Fibroblast of villous mesenchyme (primary cell): ENCODE measurements at places on chromosomes 2 and 18.

- DNase-seq = no peak
Measured at GRCh38 chr2:191105082-191105481, 45.7 kb downstream of the STAT4 start.

GRCh38 chr2:45567288-45567963 lies 43.6 kb downstream of the SRBD1 start:
- DNase-seq = no peak

- no peak for DNase-seq
Measured at GRCh38 chr18:37720663-37721062, 155.1 kb upstream of the CELF4 start.

DNA sequence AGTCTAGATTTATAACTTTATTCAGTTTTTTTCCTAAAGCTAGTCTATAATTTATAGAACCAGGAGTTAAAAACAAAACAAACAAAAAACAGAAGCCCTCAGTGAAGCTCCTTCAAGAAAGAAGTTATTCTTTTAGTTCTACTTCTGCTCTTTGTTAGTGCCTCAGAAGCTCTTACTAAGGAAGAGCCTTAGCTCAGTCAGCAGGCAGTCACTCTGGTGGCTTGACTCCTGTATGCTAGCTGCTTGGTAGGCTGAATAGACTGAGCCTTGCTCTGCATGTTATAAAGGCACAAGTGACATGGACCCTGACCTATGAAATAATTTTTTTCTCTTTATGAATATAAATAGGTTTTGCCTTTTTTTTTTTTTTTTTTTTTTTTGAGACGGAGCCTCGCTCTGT lies 24.8 kb downstream of the NCOA1 start:
- no peak for DNase-seq

GRCh38 chr18:69626171-69626570 lies 225.5 kb downstream of the DOK6 start:
- no peak for DNase-seq

- DNase-seq = no peak
Measured at GRCh38 chr2:70367722-70368323, 66.0 kb upstream of the FAM136A start.

GRCh38 chr2:237725661-237726060 lies 72.9 kb upstream of the RBM44 start:
- DNase-seq = no peak

DNA sequence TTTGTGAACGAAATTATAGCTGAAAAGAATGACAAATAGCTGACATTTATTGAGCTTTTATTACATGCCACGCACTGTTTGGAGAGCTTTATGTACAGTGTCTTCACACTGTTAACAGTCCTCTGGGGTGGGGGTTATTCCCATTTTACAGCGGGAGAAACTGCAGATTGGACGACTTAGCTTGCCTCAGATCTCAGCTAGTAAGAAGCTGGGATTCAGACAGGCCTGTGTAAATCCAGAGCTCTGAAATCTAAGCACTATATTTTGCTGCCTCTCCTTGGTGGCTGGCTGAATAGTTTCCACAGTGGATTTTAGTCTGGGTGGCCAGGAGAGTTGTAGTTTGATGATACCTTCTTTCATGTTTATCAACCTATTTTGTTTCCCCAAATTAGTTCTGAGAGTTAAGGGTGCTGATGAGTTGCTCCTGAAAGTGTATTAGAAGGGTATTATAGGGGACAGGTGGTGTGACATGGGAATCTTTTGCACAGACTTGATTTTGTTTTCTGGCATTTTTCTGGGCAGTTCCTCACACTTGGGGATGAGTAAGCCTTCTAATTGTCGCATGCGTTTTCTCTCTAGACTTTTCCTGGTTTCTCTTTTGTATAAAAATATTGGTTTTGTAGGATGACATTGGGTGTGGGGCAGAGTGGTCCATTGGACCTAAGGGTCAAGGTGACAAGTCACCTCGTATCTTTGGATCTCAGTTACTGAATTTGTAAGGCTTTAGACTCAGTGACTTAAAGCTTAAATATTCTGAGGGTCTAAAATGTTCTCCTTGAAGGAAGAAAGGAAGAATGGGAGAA lies 1.5 kb downstream of the ACSL3 start:
- DNase-seq = peak; percentile 66

DNA sequence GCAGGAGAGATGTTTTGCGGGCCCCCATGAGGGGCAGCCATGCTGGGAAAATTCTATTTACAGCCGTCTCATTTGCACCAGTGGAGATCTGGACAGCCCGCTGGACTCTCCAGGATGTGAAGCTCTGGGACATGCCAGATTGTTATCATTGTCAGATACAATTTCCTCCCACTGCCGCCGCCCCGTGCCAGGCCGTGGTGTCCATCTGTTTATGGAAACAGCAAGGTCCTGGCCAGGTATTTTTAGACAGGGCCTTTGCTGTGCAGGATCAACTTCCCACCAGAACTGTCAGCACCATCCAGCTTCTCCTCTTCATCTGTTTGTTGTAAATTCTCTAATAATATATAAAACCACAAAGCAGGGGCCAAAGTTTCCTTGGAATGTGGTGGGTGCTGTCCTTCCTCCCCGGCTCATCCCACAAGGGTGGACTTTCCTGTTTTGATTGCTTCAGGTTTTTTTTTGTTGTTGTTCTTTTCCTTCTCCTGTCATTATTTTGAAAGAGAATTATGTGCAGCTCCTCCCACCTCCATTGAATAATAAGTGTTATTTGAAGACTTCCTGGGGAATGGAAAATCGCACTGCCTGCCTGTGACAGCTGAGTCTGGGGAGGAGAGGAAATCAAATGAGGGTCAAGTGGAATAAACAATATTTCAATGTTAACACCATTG lies 398.1 kb downstream of the TNS1 start:
- no peak for DNase-seq

GRCh38 chr2:37324786-37325624 lies at the start of gene PRKD3:
PRKD3 (minus strand) TSS chr2:37324833; CDS start chr2:37316524, 8,309 bp downstream.
- peak; percentile 48 for DNase-seq

DNA sequence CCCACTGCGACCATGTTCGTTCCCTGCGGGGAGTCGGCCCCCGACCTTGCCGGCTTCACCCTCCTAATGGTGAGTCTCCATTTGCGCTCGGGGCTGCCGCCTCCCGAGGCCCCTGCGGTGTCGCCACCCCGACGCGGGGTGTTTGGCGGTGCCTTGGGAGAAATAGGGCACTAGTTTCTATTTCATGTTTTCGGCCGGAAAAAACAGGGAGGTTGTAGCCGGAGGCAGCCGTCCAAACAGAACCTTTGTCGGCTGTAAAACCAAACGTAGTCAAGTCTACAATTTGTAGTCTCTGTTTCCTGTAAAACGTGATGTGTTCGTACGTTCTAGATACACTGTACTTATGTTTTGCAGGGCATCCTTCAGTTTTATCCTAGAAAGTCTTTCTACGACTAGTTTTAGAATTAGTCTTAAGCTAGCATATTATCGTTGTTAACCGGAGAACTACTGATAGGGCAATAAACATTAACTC lies 290 bp downstream of the PSMG2 start:
- DNase-seq = no peak

GRCh38 chr2:228860601-228861285 lies 410.3 kb downstream of the PID1 start:
- DNase-seq = no peak

DNA sequence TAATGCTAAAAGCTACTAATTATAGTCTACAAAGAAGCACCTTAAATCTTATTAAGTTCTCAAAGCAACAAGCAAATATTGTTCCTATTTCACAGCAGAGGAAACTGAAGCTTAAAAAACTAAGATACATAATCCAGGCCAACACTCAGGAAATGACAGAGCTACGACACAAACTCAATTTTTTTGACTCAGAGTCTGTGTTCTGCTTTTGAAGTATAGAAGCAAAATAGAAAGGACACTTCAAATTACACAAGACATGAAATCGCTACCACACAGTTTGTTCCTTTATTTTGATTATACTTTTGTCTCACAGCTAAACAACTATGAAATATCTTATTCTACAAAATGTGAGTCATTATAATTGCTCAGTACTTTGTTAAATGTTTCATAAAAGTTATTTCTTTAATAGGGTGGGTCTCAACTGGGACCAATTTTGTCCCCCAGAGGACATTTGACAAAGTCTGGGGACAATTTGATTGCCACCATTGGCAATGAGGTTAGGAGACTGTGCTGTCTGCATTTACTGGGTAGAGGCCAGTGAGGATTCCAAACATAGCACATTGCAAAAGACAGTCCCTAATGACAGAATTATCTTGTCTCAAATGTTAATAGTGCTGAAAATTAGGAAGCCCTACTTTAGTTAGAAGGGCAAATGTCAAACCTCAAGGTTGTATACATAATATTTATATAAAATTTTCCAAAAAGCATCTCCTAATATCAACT lies 101.5 kb upstream of the GRB14 start:
- no peak for DNase-seq

DNA sequence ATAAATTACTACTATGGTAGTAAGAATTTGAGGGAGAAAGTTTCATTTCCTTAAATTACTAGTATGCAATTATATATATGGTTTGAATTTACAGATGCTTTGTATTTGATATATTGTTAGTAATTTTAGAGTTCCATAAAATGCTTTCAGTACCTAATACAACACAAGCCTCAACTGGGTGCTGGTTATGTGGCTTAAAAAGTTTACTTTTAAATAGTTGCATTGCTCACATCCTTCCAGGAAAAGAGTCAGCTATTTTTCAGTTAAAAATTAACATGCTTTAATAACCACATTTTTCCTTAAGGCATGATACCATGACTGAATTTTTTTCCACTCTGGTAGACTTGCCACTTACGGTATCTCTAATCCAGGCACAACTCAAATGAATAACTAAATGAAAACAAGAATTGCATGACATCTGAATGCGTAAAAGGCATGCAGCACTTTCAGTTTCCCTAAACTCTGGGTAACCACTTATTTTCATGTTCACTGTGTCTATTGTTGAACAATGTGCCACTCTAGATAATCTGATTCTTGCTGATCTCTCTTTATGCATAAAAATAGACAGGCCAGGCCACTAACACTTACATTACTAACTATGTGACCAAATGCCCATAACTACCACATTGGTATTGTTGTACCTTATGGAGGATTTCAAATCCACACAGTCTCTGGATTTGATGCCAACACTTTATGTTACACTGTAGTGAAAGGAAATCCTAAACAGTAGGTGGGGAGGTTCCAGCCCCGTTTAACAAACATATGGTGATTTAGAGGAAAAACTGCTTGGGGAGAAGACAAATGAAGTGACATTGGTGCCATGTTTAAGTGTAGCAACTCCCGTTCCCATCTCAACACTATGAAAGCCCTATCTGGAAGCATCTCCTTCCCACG lies 35.5 kb upstream of the SLC35F5 start:
- no peak for DNase-seq

- peak; percentile 28 for DNase-seq
Measured at GRCh38 chr2:152278526-152278925, 56.4 kb upstream of the FMNL2 start.

DNA sequence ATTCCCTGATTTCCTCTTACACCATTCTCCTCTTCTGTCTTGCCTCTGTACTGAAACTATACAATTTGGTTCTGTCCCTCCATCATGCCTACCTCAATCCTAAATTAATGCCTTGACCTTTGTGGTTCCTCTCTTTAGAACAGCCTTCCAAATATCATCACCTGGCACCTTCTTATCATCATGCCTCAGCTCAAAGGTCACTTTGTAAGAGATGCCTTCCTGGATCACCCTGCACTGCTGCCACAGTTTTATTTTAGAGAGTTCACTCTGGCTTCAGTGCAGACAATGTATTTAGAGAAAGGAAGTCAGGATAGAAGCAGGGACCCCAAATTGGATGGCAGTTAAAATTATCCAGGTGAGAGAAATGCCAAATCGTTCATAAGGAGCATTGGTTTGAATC lies 64.5 kb downstream of the LRRTM4 start:
- DNase-seq = no peak

DNA sequence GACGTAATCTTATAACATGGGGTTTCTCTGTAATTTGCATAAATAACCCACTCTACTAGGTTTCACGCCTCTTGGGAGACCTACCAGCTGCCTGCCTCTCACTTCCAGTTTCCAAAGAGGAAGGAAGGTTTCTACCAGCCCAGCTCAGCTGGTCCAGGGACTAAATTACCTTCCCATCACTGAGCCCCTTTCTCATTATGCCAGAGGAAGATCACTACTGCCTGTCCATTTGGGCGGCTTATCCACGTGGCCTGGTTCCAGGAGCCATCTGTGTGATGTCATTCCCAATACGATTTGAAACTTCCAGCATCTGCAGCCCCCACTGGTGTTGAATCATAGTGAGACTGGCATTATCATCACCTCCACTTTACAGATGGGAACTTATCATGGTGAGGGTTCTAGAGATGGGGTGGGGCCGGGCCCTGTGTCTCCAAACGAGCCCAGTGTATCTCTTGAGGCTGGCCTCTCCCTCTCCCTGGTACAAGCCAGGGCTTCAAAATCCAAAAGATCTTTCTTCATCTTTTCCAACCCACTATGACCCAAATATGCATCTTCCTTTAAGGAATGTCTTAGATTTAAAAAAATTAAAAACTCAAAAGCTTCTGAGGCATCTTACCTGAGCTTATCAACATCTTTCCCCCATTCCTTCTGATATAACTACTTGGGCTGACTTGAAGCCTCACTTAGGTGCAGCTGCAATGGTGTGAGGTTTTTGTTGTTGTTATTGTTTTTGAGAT lies 140.8 kb downstream of the DDX1 start:
- peak; percentile 15 for DNase-seq

- DNase-seq = no peak
Measured at GRCh38 chr2:47535073-47535472, 132.1 kb downstream of the MSH2 start.

- peak; percentile 45 for DNase-seq
Measured at GRCh38 chr2:160561551-160562295, 68.1 kb upstream of the RBMS1 start.
